ENCODE measurements at places on chromosomes 3 and 15.

- DNase-seq = no peak
Observed at GRCh38 chr3:147141516-147142288, 264.6 kb downstream of the ZIC4 start.

DNA sequence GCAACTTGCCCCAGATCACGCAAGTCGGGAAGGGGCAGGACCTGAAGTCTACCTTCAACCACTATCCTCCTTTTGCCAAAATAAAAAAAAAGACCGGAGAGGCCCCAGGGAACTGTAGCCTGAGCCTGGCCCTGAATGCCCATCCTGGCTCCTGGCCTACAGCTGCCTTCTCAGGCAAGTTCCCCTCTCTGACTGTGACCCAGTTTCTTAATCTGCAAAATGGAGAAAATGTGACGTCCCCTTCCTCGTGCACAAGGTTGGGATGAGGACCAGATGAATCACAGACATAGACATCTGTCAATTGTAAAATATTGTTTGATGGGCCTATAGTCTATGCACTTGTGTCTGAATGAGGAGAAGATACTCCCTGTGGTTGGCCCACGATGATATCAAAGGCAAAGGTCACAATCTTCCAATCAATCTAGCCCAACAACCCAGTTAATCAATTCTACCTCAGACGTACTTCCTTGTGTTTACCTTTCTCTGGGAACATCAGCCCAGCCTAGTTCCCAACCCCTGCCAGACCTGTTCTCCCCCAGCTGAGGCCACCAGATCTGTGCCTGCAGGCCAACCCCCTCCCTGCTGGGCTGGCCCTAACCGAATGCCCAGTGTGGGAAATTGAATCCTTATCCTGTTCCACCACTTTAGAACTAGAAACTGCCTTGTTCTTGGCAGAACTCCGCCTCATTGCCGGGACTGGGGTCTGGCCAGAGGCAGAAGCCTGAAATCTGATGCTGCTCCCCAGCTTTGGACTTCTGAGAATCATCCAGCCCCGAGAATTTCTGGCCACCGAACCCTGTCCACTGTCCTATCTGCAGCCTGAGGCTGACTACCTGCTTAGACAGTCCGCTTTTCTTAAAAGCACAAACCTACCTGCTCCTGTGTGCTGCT, 101.8 kb upstream of the LIPC start:
- no peak for DNase-seq

GRCh38 chr3:114730397-114730796, 416.7 kb downstream of the ZBTB20 start:
- no peak for DNase-seq

GRCh38 chr3:28699283-28699682, 350.7 kb upstream of the AZI2 start:
- DNase-seq = no peak

DNA sequence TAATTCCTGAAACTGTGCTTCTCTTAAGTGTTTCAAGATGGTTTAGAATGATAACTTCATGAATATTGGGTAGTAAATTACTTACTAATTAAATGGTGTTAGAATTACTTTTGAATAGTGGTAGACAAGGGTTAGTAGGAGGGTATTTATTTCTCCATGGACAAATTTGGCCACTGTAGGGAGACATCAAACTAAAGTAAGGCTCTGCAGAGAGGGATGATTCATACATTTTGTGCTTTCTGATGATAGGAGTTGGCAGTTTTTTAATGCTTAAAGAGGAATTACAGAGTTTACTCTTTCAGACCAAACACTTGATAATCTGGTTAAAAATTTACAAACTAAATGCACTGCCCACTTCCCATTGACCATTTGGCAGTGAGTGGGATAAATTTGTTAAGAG, 127.6 kb downstream of the NAALADL2 start:
- no peak for DNase-seq

DNA sequence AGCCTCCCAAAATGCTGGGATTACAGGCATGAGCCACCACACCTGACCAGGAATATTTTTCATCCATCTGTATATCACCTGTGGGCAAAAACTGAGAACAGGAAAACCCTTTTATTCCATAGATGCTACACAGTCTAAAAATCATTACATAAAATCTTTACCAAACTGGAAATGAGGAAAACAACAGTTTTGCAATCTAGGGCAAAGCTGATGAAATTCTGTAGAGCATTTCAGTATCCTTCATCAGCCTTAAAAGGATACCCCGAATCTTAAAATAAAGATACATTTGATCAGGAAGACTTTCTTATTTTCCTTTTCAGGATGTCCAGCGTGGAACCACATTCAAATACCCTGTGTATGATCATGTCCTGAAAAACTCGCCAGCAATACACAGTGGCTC, 7.1 kb downstream of the SIAH2 start:
- DNase-seq = no peak

DNA sequence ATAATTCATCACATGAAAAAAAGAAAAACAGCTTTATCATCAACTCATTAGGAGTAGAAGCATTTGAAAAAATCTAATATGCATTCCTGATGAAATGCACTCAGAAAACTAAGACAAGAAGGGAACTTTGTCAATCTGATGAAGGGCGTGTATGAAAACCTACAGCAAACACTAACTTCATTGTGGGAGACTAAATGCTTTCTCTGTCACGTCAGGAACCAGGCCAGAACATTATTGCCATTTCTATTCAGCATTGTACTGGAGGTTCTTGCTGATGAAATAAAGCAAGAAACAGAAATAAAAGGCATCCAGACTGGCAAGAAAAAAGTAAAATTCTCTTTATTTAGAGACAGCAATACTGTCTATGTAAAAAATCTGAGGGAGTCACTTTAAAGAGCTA, 235.2 kb downstream of the GABRB3 start:
- no peak for DNase-seq

DNA sequence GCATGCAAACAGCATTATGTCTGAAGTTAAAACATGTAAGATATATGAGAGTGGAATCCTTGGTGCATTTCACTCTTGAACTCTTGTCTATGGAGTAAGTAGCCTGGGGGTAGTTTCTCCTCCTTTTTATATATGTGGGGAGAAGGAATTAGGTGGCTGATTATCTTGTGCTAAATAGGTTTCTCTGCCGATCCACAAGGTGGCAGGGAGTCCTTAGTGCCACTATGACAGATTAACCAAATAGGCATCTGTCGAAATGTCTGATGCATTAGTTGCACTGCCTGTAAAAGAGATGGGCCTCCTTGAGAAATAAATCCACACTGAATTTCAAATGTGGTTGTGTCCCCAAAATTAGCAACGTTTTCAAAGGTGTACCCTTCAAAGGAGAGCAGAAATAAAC, 170.1 kb downstream of the CNTN4 start:
- no peak for DNase-seq

DNA sequence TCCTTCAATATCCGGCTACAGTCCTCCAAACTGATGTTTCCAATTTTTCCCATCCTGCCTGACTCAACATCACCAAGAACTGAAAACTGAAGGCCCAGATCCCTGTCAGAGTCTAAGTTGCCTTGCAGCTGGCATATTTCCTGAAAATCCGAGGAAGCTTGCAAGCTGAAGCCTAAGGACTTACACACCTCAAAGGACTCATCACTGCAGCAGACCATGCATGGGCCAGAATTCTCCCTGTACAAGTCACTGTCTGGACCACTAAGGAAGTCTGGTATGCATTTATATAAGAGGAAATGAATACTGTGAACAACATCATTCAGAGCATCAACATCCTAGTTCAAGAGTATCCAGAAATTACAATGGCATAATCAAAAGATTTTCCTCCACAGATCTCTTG, 548.8 kb upstream of the MDFIC2 start:
- no peak for DNase-seq

DNA sequence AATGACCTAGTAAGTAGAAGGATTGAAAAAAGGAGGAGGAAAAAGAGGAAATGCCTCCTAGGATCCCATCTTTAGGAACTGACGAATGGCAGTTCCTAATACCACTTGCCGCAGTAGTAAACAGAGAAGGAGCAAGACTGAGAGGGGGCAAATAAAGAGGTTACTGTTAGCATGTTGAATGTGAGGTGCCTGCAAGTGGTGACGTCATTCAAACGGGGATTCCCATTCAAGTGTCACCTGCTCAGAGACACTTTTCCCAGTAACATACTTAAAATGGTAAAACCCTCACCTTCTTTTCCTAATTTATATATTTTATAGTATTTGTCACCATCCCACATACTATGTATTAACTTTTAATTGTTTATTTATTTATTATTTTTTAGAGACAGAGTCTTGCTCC, 178.9 kb downstream of the IL5RA start:
- no peak for DNase-seq

DNA sequence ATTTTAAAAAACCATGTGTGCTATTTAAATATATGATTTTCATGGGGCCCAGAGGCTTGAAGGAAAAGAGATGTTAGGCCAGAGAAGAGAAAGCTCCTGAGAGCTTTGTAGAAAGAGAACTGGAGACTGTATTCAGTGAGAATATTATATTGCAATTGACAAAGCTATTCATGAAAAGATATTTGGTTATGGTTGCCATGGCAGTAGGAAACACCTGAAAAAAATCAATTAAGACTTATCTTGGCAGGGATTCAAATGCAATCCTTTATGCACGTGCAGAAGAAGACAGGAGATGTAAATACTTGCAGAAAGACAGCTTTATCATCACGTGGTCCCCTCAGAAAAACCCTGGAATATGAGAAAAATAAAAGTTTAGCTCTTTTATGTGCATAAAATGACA, 636.0 kb upstream of the TBL1XR1 start:
- DNase-seq = no peak

- peak; percentile 18 for DNase-seq
Observed at GRCh38 chr15:39580485-39581241, at the start of gene THBS1. Gene THBS1, plus strand, starts transcription at chr15:39581079. Its CDS starts 779 bp downstream, at chr15:39581858.

- DNase-seq = no peak
Observed at GRCh38 chr3:45048244-45048643, 22.1 kb downstream of the CLEC3B start.

GRCh38 chr15:101445562-101446517, 43.7 kb downstream of the PCSK6 start:
- DNase-seq = no peak

- DNase-seq = no peak
Observed at GRCh38 chr3:65466300-65466988, 572.3 kb downstream of the MAGI1 start.

DNA sequence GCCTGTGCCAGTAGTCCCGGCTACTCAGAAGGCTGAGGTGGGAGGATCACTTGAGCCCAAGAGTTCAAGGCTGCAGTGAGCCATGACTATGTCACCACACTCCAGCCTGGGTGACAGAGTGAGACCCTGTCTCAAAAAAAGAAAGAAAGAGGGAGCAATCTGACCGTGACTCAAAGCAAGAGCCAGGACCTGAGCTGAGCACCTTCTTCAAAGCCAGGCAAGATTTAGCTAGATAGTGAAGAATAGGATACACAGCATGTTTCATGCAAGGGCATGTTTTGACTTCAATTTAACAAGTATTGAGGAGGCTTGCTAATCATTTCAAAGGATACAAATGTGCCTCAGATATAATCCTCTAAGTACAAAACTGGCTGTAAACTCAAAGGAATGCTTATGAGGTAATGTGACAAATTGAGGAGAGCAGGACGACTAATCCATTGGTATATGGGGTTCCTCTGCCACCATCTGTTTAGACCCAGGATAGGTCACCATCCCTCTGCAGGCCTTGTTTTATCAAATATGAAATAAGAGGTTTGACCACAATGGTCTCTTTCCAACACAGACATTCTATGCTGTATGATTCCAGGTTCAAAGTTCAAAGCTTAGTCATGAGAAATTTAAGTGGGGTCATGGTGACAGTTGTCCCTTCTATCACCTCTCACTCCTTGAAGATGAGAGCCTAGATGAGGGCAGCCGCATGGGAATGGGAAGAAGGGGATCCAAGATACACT, 33.2 kb downstream of the RAB27A start:
- no peak for DNase-seq

- DNase-seq = no peak
Observed at GRCh38 chr3:72190050-72190449, 405.1 kb upstream of the PROK2 start.

GRCh38 chr15:39886418-39886817, 33.6 kb downstream of the GPR176 start:
- DNase-seq = no peak

- no peak for DNase-seq
Observed at GRCh38 chr15:75895731-75896130, 7.9 kb upstream of the FBXO22 start.

DNA sequence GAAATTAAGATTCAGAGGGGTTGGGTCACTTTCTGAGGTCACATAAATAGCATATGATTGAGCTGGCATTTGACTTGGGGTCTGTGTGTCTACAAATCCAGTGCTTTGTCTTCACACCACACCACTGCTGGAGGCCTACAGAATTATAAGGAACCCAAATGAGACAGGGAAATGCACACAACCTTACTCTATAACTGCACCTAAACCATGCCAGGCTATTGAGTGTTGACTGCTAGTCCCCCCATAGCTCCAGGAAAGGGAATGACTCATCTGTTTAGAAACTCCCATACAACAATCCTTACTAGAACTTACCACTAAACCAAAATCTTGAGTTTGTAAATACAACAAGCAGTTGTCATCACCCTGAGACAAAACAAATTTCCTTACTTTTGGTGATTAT, 16.9 kb upstream of the TSC22D2 start:
- DNase-seq = no peak

GRCh38 chr3:11624161-11624560, 19.6 kb downstream of the VGLL4 start:
- DNase-seq = no peak

GRCh38 chr15:42621996-42622925, 46.9 kb downstream of the STARD9 start:
- no peak for DNase-seq

- no peak for DNase-seq
Observed at GRCh38 chr3:146342989-146343388, 92.1 kb upstream of the PLSCR4 start.

DNA sequence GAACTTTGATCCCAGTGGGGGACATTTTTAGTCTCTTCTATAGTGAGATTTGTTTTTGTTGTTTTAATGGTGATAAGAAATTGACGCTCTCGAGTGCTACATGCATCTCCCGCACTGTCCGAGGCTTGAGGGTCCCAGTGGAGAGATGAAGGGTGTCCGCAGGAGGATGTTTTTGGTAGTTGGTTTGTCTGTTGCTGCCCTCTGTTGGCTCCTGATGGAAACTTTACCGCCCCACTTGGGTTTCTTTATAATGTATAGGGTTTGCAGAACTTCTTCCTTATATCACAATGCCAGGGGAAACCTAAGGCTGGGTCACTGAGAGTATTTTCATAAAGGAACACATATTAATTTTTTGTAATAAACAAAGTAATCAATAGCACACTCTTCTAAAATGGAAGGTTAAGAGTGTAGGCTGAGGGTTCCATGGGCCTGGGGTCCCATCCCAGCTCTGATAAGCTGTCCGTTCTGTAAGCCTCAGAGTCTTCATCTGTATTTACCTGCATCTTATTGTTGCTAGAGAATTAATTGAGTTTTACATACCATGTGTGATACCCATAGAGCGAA, 185.3 kb upstream of the FEZF2 start:
- no peak for DNase-seq

Measured in activated effector memory CD4-positive, alpha-beta T cell treated with Interleukin-2 at 50 U/mL for 16 hours (primary cell).